NCI-H1436 (cell line): ENCODE measurements at places on chromosomes 1 and 21.

- no peak for DNase-seq
Measured at GRCh38 chr1:94646786-94647555, 105.4 kb upstream of the F3 start.

- no peak for DNase-seq
Measured at GRCh38 chr1:155437405-155437804, 116.7 kb downstream of the RUSC1 start.

GRCh38 chr21:36040389-36040788, 19.9 kb downstream of the SETD4 start:
- no peak for DNase-seq

DNA sequence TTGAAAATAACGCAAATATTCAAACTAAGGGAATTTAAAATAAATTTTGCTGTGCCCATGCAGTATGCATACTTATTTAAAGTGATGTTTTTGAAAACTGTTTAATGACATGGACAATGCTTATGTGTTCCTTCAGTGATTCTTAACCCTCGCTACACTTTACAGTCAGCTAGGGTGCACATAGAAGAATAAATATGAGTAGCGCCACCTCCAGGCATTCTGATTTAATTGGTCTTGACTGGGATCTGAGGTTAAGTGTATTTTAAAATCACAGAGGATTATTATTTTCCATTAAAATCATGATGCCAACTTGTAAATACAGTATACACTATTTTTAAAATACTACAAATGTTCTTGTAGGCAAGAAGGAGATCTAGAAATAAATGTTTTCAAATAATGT, 373.5 kb upstream of the ADGRL4 start:
- DNase-seq, result no peak

- no peak for DNase-seq
Measured at GRCh38 chr1:69230208-69230607, 337.5 kb upstream of the LRRC7 start.

- DNase-seq, result no peak
Measured at GRCh38 chr1:167678422-167678821, 43.4 kb upstream of the MPZL1 start.

GRCh38 chr21:42455754-42456440, 40.1 kb downstream of the RSPH1 start:
- no peak for DNase-seq

DNA sequence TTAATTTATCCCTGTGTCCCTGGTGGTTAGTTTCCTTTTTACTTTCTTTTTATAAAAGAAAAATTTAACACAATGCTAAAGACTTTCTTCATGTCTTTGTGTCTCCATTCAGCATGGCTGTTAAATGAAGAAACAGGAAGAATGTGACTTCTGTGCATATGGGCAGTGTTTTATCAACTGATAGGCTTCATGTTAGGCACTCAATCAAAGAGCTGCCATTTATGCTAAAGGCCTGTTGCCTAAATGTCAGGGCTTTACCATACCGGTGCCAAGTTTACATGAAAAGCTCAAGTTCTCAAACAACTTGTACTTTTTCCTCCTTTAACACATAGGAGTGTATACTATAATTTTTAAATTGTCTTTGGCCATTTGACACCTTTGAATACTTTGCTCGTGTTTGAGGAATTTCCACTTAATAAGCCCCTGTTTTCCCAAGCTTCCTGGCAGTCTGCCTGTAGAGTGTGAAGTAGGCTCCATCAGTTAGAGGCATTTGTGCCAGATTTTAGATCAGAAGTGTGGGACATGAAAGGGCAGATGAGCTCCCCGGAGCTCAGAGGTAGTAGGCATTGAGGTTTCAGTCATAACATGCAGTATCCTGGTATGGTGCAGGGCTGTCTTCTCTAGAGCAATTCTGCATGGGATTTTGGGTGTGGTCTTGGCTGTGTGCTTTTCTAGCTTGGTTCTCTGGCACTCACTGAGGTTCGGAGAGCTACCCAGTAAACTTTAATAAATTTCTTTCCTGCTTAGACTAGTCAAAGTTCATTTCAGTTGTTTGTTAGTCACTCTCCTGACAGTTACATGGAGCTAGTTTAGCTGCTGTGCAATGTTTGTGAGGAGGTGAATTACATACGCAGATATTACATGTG, 119.0 kb downstream of the LEPR start:
- DNase-seq, result no peak

DNA sequence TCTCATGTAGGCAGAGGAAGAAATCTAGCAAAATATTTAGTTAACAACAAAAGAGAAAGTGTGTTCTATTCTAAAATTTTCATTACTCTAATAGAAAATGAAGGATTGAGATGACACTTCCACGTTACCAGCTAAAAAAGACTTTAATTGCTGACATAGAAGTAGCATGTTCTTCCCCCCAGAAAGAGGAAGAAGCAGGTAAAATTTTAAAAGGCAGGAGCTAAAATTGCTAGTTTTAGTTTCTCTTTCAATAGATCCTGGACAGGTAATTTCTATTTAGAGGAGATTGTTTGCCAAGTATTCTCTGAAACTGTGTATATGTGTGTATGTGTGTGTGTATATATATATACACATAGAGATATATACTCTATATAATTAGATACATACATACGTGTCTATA, 248.1 kb upstream of the FMN2 start:
- DNase-seq, result no peak
